ENCODE measurements at places on chromosomes 11 and 22.

DNA sequence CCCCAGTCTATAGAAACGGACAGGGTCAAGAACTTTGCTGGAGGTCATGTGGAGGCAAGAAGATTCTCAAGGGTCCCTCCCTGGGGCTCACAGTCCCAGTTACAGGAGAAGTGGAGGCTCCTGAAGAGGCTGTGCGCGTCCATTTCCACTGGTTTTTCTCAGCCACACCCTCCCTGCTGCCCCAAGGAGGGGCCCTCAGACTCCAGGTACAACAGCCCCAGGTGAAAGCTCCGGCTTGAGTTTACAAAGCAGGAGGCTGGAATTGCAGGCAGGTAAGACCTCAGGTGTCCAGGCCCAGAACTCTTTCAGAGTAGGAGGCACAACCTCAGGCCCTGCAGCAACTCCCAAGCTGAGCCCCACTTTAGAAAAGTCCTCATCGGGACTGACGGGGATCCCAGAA is 3.1 kb downstream of the SHANK2 start:
- DNase-seq, result no peak

DNA sequence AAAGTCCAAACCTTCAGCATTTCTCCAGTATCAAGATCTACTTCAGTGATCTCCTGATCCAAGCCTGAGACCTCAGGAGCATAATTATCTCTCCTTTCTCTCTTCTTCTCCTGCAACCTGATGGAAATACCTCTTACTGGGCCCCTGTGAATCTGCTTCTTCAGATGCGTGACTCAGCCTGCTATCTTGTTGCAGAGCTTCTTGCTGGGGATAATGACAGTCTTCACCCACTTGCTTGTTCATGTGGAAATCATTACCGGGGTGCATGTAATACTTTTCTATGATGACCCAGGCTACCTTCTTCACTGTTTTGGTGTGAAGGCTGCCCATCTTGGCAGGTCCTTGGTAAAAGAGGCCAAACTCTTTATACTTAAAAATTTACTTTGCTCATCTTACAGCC is 140.0 kb upstream of the POU2AF2 start:
- no peak for DNase-seq

DNA sequence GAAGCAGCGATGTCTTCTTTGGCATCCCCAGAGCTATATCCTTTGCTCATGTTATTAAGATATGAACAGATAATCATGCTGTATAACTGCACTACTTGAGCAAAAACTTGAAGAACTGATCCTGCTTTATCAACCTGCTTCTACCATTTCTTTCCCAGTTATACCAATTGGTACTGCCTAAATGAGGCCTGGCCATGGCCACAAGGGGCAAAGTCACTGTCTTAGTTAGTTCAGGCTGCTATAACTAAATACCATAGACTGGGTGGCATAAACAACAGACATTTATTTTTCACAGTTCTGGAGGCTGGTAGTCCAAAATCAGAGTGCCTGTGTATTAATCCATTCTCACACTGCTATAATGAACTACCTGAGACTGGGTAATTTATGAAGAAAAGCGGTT is 37.5 kb downstream of the DEUP1 start:
- DNase-seq, result no peak

DNA sequence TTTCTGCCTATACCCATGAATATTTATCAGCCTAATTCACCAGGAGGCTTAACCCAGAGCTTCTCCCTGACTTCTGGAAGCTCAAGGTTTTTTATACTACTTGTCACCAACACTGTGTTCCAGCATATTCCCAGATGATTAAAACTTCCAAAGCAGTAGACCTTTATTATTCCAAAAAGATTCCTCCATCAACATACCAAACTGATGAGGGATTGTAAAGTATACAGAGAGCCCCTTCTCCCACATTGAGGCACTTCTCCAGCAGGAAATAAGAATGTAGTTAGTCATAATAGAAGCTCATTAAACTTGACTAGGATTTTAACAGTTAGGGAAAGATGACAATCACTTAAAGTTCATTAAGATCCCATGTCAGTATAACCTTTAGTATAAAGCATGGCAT is 51.4 kb upstream of the CEP126 start:
- no peak for DNase-seq

DNA sequence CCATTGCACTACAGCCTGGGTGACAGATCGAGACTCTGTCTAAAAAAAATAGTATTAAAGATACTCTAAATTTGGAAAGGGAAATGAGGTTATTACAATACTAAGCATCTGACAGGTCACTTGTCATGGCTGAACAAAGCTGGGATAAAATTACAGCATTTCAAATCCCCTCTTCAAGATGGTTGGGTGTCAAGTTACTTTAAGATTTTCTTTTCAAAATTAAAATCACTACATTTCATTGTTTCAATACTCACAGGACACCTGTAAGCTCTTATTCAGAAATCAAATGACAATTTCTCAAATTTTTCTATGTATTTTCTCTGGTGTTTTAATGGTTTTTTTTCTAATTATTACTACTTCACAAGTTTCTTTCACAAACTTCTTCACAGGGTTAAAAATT is 5.7 kb downstream of the TAF1D start:
- DNase-seq, result no peak

- DNase-seq, result no peak
These were observed 29.4 kb downstream of the GRIK4 start for GRCh38 chr11:120540744-120541465.
